ENCODE measurements at places on chromosomes 1 and 21. TPM values are rescaled to one million over a fixed set of nuclear protein-coding genes. Genes with fewer than 3 reads are reported as not detected.

AMPD1 gene
- not detected for total RNA-seq

BTF3L4 gene
- total RNA-seq, result 66.4 TPM

RHBDL2 gene
- 0.25 TPM for total RNA-seq

KRTAP19-1 gene
- total RNA-seq, result not detected

UBL4B gene
- not detected for total RNA-seq
